ENCODE measurements at places on chromosomes 5 and 9.

GRCh38 chr9:90787771-90788460 is 13.7 kb upstream of the SYK start:
- DNase-seq: no peak

DNA sequence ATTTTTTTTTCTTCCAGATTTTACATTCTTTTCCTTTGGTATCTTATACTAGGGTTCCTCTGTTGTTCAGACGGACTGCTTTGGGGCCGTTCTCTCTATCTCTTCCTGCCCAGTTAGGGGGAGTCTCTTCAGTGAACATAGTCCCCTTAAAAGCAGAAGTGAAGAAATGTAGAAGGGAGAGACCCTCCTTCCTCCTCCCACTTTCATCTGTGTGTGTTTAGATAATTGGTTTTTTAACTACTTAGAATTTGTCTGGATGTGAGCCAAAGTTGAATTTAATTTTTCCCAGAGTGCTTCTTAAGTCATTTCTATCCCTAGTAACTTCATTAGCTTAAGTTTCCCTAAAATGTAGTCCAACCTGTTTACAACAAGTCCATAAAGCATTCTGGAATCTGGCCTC is 167.5 kb downstream of the HACD4 start:
- DNase-seq: no peak

DNA sequence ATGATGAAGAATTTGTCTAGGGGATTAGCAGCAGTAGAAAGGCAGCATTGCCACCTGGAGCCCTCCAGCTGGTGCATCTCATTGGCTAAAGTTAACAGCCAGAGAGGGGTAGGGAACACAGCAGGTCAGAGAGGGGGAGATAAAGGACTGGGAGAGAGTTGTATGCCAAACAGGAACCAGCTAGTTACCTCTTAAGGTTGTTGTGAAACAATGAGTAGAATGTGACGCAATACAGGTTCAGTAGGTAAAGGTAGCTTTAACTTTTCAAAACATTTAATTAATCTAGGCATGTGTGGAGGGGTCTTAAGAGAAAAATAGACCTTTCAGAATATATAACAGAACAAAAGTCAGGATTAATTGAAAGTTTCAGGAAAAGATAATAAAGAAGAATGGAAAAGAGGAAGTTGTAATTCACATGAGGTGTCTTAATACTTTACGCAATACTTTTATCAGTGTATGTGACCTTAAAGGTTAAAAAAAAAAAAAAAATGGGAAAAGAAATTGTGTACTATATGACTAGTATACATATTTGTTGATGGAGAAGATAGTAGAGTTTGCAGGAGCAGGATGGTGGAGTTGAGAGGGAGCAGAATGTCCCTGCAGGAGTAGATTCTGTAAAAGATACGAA is 14.3 kb downstream of the FBXO38 start:
- DNase-seq: no peak

GRCh38 chr5:30736669-30737068 is 456.8 kb upstream of the CDH6 start:
- no peak for DNase-seq

DNA sequence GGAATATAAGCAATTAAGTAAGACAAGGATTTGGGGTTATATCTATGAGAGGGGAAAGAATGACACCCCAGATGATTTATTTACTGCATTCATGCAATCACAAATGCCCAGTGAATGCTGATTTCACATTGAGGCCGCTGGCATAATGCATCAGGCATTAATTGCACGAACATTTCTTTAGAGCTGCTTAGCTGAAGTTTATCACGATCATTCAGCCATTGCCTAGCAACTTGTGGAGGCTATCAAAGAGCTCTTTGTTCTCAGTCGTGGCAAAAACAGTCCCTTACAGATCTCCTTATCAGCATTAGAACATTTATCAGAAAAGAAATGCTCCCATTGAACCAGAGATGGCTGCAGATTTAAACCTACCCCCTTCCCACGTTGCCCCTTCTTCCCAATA is 88.7 kb upstream of the PRRC1 start:
- DNase-seq: no peak

- no peak for DNase-seq
Observed at GRCh38 chr5:123881759-123882244, 369.8 kb downstream of the CSNK1G3 start.

GRCh38 chr5:106241409-106241808 is 1429.3 kb downstream of the EFNA5 start:
- DNase-seq: no peak

- DNase-seq: no peak
Observed at GRCh38 chr5:135952683-135953082, 2.1 kb downstream of the LECT2 start.
